Breast epithelium (tissue), 4 donors: ENCODE measurements at places on chromosomes 2 and 18. TPM values are rescaled to one million over a fixed set of nuclear protein-coding genes. Genes with fewer than 3 reads are reported as not detected.

Gene BCL11A
- total RNA-seq, result 13.5 TPM

Gene SNRNP200
- 111 TPM for total RNA-seq

Gene LOXHD1
- 0.80 TPM for total RNA-seq

DNA sequence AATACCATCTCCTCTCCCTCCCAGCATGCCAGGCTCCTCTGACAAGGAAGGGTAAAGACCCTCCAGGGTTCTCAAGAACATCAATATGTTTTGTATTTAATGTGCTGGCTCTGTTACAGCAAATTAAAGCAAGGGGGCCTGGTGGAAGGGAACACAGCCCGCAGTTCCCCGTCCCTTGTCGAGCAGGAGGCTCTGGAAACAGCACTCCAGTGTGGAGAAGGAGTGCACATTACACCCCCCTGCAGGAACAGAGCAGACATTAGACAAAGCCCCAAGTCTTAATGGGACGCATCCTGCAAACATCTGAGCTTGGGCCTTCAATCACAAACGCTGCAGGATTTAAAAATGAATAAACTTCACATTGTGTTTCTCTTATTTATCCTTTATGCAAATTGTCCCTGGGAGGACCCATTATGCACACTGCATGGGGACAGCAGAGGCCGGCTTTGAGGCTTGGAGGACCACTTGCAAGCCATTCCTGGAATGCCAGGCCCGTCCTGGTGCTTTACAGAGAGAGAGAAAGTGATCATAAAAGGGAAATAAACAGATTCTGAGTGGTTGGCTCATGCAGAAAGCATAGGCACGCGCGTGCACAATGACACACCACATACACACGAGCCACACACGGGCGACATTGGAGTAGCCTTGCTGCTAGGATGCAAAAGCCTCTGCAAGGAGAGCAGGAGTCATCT, 328.7 kb downstream of the SMAD2 start:
- DNase-seq, result no peak
- no peaks in the 10 kb centered on the region for H3K36me3 ChIP-seq
- H3K4me3 ChIP-seq, result no peak overlapping the region
- H3K27me3 ChIP-seq, result no peaks in the 10 kb centered on the region

- H3K27me3 ChIP-seq, result no peaks in the 10 kb centered on the region
- DNase-seq, result no peak
- H3K4me3 ChIP-seq, result peak overlapping the region; percentile 17
These were observed 19.6 kb upstream of the RPIA start for GRCh38 chr2:88671786-88672427.

DNA sequence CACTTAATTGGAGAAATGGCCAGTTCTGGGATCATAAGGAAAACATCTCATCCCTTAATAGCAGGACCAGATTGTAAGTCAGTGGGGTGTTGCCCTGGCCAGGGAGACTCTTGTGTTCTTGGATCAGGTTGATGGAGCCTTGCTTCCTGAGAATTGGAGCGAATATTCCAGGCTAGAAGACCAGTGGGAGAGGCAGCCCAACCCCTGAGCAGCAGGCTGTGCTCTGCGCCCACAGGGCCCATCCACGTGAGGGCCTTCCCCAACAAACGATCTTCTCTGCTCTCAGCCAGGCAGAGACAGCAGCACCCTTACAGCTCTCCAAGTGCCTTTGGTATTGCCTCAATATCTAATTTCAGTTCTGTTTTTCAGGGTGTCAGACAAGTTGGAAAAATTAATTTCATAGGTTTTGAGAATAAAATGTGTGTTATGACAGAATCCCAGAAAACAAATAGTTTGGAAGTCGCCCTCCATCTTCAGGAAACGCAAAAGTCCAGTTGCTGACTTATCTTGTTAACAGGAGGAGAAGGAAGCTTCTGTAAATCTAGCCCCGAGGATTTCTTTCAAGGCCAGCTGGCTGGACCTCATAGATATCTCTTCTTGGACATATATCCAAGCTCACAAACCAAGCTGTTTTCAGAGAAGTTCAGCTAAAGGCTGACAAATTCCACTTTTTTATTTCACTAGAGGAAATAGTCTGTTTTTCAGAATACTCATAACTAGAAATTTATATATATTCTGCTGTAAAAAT, 105.5 kb downstream of the COPS8 start:
- DNase-seq, result no peak
- H3K4me3 ChIP-seq, result no peak overlapping the region
- no peaks in the 10 kb centered on the region for H3K27me3 ChIP-seq
- no peaks in the 10 kb centered on the region for H3K4me1 ChIP-seq
- no peaks in the 10 kb centered on the region for H3K36me3 ChIP-seq

- H3K36me3 ChIP-seq, result no peaks in the 10 kb centered on the region
- H3K4me1 ChIP-seq, result no peaks in the 10 kb centered on the region
- DNase-seq, result no peak
- H3K4me3 ChIP-seq, result no peak overlapping the region
- H3K27ac ChIP-seq, result no peak overlapping the region
These were observed 13.7 kb upstream of the DAPL1 start for GRCh38 chr2:158781353-158781961.

DNA sequence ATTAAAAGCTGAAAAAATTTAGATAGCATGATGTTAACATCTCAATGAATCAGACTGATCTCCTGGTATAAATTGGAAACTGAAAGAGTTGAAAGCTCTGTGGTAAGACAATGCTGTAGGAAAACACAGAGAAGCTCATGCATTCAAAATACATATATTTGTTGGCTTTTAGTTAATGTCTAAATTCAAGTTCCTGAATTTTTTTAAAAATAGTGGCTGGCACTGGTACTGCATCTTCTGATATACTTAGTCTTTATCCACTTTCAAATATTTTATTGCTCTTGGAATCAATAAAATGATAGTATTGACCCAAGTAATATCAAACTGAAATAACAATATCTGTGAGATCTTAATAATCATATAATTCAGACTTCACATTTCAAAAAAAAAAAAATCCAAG, 151.4 kb upstream of the FIGN start:
- no peak overlapping the region for H3K27ac ChIP-seq
- H3K36me3 ChIP-seq, result no peaks in the 10 kb centered on the region
- H3K4me3 ChIP-seq, result no peak overlapping the region
- H3K4me1 ChIP-seq, result no peaks in the 10 kb centered on the region
- no peak for DNase-seq
